Fibroblast of the aortic adventitia (primary cell): ENCODE measurements at places on chromosomes 2 and 18.

- DNase-seq, result no peak
Measured at GRCh38 chr2:234710587-234710986, 213.7 kb upstream of the ARL4C start.

DNA sequence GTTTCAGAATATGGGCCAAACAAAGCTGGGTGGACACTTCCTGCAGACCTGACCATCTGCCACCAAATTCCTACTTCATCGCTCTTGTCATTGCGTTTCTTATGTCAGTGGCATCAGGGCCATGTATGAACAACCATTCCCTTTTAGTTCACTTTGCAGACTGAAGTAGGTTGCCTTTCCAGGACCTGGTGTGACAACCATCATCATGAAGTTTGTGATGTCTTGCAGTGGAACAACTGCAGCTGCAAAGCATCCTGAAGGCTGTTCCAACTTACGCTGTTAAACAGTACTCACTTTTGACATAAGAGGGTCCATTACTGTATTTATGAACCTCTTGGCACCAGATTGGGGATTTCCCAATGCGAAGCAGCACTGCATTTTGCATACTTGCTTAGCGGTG, 511.6 kb downstream of the ARHGAP15 start:
- DNase-seq, result no peak

DNA sequence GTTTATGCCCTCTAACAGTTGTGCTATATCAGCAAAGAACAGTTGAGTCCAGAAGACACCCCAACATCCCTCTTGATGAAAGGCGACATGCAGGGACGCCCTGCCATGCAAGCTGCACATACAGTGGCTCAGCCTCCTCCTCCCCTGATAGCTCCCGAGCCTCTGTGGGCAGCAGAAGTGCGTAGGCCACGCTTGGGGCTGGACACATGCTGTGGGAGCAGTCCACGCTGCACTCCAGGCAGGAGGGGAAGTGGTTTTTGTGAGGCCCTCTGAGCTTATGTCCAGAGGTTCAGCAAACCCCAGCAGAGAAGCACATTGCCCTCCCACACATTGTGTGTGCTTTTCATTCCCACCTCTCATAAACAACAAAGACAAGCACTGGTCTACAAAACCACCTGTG, 162.1 kb downstream of the SEPTIN10 start:
- DNase-seq, result no peak

- DNase-seq, result no peak
Measured at GRCh38 chr18:77112747-77113092, 19.9 kb downstream of the MBP start.

DNA sequence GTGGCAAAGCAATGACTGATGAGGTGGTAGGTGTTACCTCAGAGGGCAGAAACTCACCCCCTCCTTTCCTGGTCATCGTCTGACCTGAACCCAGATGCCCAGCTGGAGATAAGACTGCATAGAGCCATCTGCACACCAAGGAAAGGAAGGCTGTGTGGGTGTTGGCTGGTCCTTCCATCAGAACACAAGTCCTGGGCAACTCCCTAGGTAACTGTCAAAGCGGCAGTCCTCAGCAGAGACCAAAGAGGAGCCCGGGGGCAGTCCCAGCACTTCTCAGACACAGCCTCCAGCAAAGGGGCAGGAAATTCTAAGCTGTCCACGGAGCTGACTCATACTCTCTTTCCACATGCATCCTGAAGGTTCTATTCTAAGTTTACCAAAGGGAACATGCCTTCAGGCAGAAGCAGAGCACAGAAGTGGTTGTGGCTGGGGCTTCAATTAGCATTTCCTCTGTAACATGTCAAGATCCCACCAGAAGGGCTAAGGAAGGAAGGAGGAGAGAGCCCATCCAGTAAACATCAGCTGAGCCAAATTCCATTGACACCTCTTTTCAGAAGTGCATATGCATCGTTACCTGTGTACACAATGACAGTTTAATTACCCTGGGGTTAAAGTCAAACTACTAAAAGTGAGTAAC, 54.7 kb downstream of the SPRED2 start:
- DNase-seq, result peak; percentile 69

DNA sequence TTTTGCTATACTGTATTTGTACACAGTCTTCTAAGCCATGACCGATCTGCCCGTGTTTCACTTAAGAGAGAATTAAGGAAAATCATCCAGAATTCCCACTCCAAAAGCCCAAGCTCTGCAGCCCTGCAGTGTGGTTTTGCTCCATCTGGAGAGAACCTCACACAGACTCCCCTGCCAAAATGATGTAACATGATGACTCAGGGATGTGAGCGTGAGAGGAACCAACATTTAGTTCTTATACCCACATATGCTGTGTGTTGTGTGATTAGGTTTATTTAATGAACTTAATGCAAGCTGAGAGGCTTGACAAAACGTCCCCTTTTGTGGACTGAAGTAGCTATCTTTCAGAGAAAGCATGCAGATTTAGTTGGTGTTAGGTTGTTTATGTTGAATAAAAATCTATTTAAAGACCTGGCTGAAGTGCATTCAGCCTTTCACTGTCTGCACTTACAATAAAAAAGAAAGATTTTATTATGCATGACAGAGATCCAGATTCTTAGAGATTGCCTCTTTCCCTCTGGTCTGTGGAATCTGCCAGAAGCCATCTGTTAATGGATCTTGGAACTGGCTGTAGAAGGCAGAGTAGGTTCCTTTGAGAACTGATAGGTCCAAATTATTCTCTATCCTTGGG, 6.3 kb downstream of the RAB12 start:
- peak; percentile 96 for DNase-seq

DNA sequence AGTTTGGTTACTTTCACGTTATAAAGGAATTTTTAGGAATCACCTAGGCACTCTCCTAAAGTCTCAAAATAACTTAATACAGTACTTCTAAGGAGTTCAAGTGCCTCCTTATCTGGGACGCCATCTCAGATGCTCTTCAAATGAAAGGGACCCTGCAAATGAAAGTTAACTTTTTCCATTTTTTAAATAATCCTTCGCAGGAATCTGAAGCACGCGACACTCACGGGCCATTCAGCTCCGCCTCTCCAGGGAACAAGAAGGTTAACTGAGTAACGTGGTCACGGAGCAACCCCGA, 537 bp upstream of the ZC3H15 start:
- DNase-seq, result no peak

- no peak for DNase-seq
Measured at GRCh38 chr2:231058761-231059550, 2.3 kb downstream of the PSMD1 start.

GRCh38 chr2:127950264-127950663, 64.5 kb upstream of the AMMECR1L start:
- no peak for DNase-seq

DNA sequence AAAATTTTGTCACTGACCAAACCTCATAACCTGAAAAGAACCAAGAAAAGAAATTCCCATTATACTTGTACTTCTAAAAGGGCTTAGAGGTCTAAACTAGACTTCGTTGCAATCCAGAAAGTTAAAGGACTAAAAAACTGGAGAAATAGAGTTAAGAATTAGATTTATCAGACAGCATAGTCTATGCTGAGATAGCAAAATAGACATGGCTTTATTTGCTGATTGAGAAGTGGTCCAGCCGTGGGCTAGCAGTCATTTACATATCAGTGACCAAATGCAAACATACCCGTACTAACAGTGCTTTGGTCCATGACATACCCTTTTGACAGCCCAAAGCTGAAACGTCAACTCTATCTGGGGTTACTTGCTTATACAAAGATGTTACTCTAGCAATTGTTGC, 223.5 kb downstream of the AGPS start:
- no peak for DNase-seq
